Astrocyte (in vitro differentiated cells and primary cell): ENCODE measurements at places on chromosomes 13 and 19. TPM values are rescaled to one million over a fixed set of nuclear protein-coding genes. Genes with fewer than 3 reads are reported as not detected.

FXYD7 gene
- 0.65 TPM in 1 of 2 replicates, not detected in the other for total RNA-seq

ACER1 gene
- not detected in 2 replicates for total RNA-seq

ZNF440 gene
- total RNA-seq: not detected in 2 replicates

CEACAM1 gene
- 1.1 and 1.7 TPM in 2 replicates for total RNA-seq

TMEM59L gene
- total RNA-seq: 5.6 and 8.8 TPM in 2 replicates

PNMA8B gene
- total RNA-seq: 1.7 and 1.9 TPM in 2 replicates

C1QTNF9 gene
- not detected in 2 replicates for total RNA-seq

ZNF829 gene
- total RNA-seq: 1.9 and 2.7 TPM in 2 replicates

TPTE2 gene
- total RNA-seq: not detected in 2 replicates

RNF113B gene
- total RNA-seq: not detected in 2 replicates

LIPE gene
- total RNA-seq: 1.3 and 2.0 TPM in 2 replicates

POU2F2 gene
- total RNA-seq: 7.7 and 8.3 TPM in 2 replicates

PGLYRP1 gene
- not detected in 2 replicates for total RNA-seq

ZNF677 gene
- total RNA-seq: 28.6 and 29.6 TPM in 2 replicates

CYP4F3 gene
- total RNA-seq: not detected in 2 replicates

ZNF560 gene
- total RNA-seq: not detected in 2 replicates

RCBTB1 gene
- total RNA-seq: 16.1 and 16.3 TPM in 2 replicates
